Stromal cell of bone marrow (primary cell): ENCODE measurements at places on chromosomes 6 and 20.

- no peak for DNase-seq
Measured at GRCh38 chr6:167122041-167122826, 662 bp upstream of the CCR6 start.

GRCh38 chr20:33148040-33148439 is 19.9 kb upstream of the BPIFA2 start:
- no peak for DNase-seq

DNA sequence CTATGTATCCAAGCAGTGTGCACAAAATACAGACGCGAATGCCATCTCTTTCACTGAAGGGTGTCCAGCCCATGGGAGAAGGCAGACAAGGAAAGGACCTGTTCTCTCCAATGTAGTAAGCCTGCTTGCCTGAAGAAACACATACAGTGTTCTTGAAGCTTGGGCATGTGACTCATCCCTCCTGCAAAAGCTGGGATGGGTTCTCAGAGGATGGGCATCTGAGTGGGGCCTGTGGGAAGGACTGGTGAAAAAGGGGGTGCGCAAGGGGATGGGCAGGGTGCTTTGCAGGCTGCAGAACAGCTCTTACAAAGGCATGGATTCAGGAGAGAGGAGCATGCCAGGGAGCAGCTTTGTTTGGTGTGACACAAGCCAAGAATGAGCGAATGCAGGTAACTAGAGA is 128.1 kb downstream of the FYN start:
- no peak for DNase-seq

DNA sequence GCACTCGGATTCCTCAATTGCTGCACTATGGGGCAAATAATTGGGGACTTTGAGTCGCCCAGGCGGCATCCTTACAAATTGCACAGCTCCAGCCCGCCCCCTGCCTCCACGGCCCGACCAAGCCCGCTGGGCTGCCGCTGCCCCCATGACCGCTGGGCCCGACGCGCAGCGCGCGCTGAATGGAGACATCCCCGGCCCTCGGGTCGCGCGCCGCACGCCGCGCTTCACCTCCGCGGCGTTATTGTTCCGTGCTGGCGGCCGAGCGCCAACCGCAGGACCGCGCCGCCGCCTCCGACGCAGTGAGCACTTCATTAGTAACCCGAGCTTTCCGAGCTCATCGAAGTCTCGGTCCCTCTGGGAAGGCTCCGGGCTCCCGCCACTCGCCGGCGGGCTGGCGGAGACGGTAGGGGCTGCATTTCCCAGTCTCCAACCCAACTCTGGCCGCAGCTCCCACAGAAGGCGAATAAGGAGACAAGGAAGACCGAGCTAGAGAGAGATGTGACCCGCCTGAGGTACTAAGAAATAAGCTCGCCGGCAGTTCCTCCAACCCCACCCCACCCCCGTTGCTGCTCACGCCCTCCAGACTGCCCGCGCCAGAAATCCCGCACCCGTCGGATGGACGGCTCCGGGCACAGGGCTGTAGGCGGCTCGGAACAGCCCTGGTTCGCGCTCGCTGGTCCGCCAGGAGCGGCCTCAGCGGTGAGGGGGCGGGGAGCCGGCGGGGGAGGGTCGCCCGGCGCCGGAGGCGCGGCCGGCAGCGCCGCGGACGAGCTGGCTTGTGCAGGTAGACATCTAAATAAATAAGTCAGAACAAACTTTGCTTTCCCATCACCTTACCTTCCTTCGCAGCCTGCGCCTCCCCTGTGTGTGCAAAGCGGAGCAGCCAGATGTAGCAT is 703 bp downstream of the EPHA7 start:
- DNase-seq = no peak

- no peak for DNase-seq
Measured at GRCh38 chr6:105514306-105514705, 111.4 kb upstream of the PREP start.

DNA sequence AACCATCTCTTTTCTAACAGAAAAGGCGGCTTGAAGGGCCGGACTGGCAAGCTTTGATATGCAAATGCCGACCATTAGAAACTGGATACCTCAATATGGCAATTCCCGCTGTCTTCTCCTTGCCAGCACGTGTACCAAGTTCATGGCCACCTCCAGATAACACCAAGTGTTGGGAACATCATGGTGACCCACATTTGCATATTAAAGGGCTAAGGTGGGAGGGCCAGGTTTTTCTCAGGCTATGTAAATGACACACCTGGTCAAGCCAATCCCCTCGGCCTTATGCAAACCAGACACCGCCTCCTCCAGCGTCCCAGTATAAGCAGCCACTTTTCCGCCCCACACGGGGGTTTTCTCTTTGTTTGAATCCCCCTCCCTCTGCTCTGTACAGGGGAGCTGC is 110.7 kb downstream of the DACT2 start:
- DNase-seq = no peak

- peak; percentile 93 for DNase-seq
Measured at GRCh38 chr20:51750037-51750769, 18.0 kb downstream of the ATP9A start.

DNA sequence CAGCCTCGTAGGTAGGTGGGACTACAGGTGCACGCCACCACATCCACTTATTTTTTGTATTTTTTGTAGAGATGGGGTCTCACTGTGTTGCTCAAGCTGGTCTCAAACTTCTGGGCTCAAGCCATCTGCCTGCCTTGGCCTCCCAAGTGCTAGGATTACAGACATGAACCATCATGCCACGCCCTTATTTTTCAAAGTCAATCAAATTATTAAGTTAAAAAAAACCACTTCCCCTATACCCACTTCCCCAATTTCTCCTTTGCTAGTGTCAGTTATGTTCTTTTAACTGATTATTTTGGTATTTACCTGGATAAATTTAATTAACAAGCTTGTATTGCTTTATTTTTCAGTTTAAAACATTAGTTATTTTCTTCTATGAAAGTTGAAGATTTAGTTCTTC is 49.6 kb downstream of the RIOK1 start:
- DNase-seq = no peak

DNA sequence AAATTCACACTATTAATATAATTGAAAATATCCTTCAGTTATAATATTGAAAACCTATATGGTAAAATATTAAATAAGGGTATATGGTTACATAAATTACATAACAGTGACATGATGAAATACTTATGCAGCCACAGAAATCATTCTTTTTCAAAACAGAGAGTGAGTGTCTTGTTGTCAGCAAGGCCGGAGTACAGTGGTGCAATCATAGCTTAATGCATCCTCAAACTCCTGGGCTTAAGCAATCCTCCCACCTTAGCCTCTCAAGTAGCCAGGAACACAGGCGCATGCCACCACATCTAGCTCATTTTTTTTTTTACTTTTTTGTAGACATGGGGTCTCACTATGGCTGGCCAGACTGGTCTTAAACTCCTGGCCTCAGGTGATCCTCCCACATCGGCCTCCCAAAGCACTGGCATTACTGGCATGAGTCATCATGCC is 40.4 kb downstream of the FAM8A1 start:
- no peak for DNase-seq

DNA sequence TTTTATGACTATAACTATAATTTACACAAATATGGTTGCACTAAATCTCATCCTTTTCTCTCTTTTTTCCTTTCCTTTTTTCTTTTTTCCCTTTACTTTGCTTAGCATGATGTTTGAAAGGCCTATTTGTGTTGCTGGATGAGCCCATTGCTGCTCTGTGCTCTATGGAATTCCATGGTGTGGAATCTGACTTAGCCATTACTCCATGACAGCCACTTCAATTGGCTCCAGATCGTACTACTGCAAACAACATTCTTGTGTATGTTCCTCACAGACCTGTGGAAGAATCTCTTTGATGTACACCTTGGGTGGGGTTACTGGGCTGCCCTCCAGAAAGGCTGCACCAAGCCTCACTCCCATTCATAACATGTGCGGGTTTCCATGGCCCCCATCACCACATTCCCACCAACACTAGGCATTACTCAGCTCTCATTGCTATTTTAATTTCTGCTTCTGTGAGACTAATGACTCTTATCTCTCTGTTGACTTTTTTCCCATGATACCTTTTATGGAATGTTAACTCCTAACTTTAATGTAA is 979.0 kb downstream of the KIF16B start:
- DNase-seq = no peak

DNA sequence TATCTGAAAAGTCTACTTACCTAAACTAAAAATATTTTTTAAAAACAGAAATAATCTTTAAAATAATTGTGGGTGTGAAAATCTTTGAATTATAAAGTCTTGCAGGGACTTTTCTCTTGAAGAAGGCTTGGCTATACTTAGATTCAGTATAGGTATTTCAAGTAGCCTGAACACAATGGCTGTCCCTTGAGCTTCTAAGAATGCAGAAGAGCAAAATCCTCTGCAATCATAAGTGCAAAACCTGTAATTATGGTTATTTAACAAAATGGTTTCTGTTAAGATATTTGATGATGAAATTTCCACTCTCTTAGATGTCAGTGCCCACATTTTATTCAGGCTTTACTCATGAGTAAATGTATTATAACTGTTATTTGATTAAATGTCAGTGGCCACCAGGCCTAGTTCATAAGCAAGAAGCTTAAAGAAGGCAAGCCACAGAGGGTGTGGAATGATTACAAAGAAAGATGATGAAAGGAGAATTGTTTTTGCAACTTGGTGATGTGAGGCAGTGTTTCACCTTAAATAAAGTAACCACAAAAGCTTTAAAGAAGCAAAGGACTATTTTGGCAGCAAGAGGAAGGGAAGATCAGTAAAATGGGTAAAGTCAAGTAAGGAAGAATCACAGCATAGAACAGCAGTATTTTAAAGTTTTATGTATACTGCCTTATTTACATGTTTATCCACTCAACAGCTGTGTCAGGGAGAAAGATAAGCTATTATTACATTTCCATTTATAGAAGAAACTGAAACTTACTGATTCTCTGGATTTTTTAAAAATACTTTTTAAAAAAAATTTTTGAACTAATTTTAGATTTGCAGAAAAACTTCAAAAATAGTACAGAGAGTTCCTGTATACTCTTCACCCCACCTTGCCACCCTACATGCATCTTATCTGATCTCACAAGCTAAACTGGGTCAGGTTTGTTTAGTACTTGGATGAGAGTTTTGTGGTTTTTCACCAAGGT is 351.2 kb upstream of the RUNX2 start:
- DNase-seq = no peak

DNA sequence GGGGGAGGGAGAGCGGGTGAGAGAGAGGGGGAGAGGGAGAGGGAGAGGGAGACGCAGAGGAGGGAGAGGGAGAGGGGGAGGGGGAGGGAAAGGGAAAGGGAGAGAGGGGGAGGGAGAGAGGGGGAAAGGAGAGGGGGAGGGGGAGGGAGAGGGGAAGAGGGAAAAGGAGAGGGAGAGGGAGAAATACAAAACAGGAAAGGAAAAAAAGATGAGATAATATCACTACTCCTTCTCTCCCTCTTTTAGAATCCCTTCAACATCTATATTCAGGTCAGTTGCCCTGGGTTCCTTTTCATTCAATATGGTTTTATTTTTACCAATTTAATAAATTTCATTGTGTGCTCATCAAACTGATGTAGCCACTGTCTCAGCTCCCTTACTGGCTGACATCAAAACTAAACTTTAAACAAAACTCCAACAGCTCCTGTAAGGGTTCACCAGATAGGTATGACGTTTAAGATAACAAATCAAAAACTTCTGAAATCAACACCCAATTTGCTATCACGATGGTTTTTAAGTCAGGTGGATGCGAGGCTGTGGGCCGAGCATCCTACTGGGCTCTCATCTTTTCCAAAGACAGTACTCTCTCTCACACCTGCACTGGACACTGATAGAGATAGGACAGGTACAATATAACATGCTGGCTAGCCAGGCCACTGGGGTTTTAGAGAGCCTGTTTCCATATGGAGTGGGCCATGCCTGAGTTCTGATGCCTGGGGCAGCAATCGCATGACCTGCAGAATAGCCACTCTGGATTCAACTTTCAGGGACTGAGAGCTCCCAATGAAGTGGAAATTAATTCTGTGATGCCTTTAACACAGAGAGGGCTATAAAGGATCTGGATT is 99.5 kb downstream of the FYN start:
- no peak for DNase-seq

GRCh38 chr6:41439524-41440418 is 104.4 kb downstream of the NCR2 start:
- DNase-seq = no peak

- peak; percentile 37 for DNase-seq
Measured at GRCh38 chr6:129590408-129591022, 119.5 kb downstream of the ARHGAP18 start.

GRCh38 chr6:154268486-154268885 is 88.1 kb downstream of the IPCEF1 start:
- DNase-seq = no peak
